Activated B cell treated with CpG ODN at 0.5 μM for 24 hours (primary cell): ENCODE measurements at places on chromosomes 12 and 14. TPM values are rescaled to one million over a fixed set of nuclear protein-coding genes. Genes with fewer than 3 reads are reported as not detected.

DNA sequence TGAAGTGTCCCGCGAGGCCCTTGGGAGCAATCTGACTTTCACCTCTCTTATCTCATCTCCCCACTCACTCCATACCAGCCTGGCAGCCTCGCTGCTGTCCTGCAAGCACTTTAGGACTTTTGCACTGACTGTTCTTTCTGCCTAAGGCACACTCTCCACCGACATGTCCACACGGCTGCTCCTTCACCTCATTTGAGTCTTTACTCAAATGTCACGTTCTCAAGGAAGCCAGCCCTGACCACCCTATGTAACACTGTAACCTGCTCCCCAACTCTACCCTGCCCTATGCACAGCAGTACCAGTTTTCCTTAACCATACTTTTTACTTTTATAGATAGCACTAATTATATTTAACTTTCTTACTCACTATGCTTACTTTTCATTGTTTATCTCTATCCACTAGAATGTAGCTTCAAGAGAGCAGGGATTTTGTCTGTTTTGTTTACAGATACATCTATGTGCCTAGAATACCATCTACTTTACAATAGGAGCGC is 32.0 kb downstream of the PRKD1 start:
- no peak overlapping the region for H3K4me3 ChIP-seq
- peaks cover 9% of the 10 kb centered on the region for H3K4me1 ChIP-seq
- no peak for DNase-seq
- no peak overlapping the region for H3K27ac ChIP-seq
- no peaks in the 10 kb centered on the region for H3K36me3 ChIP-seq

Gene MFAP5
- total RNA-seq = 0.35 TPM in 1 of 2 replicates, not detected in the other

GRCh38 chr12:87935216-87935615 is 94.0 kb downstream of the C12orf50 start:
- no peaks in the 10 kb centered on the region for H3K27me3 ChIP-seq
- no peaks in the 10 kb centered on the region for H3K36me3 ChIP-seq
- H3K4me3 ChIP-seq = no peak overlapping the region
- DNase-seq = no peak
- H3K4me1 ChIP-seq = no peaks in the 10 kb centered on the region

DNA sequence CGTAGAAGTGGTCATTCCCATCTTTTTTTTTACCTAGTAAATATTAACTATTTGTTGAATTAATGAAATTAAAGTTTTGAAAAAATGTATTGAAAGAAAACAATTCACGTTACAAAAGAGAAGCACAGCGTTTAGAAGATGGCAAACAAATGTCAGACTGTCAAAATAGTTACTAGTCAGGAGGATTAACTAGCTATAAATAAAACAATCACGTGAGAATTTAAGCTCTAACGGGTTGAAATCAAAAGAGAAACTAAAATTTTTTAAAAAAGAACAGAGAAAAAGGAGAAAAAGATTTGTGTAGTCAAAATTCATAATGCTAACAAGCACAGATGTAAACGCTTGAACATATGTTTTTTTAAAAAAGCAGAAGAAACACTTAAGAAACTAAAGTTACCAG is 26.4 kb downstream of the DDHD1 start:
- H3K36me3 ChIP-seq = peaks cover 6% of the 10 kb centered on the region
- peak overlapping the region; percentile 87 for H3K27ac ChIP-seq
- no peak for DNase-seq
- H3K4me1 ChIP-seq = peaks cover 18% of the 10 kb centered on the region
- no peaks in the 10 kb centered on the region for H3K27me3 ChIP-seq

- H3K4me3 ChIP-seq = no peak overlapping the region
- no peaks in the 10 kb centered on the region for H3K4me1 ChIP-seq
- no peak for DNase-seq
- no peak overlapping the region for H3K27ac ChIP-seq
- H3K36me3 ChIP-seq = no peaks in the 10 kb centered on the region
- H3K27me3 ChIP-seq = peaks cover 6% of the 10 kb centered on the region
Observed at GRCh38 chr12:114740448-114740847, 56.5 kb upstream of the TBX3 start.

- no peak overlapping the region for H3K27ac ChIP-seq
- H3K36me3 ChIP-seq = no peaks in the 10 kb centered on the region
- H3K4me1 ChIP-seq = no peaks in the 10 kb centered on the region
Observed at GRCh38 chr12:72748971-72749370, 476.8 kb downstream of the TRHDE start.

GRCh38 chr12:23028158-23028802 is 403.3 kb downstream of the ETNK1 start:
- H3K27ac ChIP-seq = no peak overlapping the region
- no peaks in the 10 kb centered on the region for H3K36me3 ChIP-seq
- H3K4me1 ChIP-seq = no peaks in the 10 kb centered on the region
- no peaks in the 10 kb centered on the region for H3K27me3 ChIP-seq

Gene NR1H4
- total RNA-seq = not detected in 2 replicates

DNA sequence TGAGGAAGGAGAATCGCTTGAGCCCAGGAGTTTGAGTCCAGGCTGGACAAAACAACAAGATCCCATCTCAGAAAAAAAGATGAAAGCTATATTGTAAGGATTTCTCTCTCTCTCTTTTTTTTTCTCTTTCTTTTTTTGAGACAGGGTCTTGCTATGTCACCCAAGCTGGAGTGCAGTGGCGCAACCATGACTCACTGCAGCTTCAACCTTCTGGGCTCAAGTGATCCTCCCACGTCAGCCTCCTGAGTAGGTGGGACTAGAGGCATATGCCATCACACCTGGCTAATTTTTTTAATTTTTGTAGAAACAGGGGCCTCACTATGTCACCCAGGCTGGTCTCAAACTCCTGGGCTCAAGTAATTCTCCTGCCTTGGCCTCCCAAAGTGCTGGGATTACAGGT is 5.8 kb upstream of the MRPL42 start:
- no peak overlapping the region for H3K27ac ChIP-seq
- no peak overlapping the region for H3K4me3 ChIP-seq
- H3K4me1 ChIP-seq = peaks cover 2% of the 10 kb centered on the region

GRCh38 chr12:110824342-110824741 is 22.4 kb upstream of the CCDC63 start:
- H3K27ac ChIP-seq = no peak overlapping the region
- peaks cover 4% of the 10 kb centered on the region for H3K27me3 ChIP-seq
- H3K4me3 ChIP-seq = no peak overlapping the region
- peaks cover 6% of the 10 kb centered on the region for H3K4me1 ChIP-seq

Gene FKBP3
- 54.8 and 58.3 TPM in 2 replicates for total RNA-seq

Gene HELB
- 4.7 and 7.2 TPM in 2 replicates for total RNA-seq

DNA sequence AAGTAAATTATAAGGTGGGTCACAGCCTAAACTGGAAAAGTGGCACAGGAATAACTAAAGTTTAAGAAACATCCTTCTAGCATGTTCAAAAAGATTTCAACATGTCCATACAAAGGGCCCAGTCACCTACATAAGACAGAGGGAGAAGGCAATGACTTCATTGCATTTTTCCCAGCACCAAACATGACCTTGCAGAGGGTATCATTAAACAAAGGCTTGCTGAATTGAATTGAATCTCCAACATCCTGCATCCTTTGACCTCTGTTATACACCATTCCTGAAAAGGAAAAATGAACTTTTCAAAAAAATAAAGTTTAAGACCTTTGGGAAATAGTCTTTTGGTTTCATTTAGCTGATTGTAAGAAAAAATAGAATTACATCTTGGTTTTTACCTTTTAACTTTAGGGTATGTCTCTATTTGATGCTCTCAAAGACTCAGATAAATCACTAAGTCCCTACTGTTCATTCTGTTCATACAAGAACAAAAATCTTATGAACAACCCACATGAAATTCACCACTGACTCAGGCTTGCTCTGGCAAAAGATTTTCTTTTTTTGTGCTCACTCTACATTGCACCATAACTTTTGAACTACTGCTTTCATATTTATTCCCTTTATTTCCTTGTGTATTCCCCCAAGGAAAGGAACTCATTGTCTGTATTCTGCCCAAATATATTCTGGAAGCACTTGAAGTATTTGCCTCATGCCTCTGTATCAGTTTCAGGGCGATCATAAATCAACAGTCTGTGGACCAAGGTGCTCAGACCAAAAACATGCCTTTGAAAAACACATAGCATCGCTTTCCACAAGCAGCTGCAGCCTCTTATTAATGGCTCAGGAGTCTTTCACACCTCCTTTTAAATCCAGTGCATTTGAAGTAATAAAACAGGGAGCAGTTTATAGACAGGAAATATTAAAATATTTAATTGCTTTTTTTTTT is 121.7 kb downstream of the DUSP6 start:
- H3K27ac ChIP-seq = no peak overlapping the region
- H3K36me3 ChIP-seq = no peaks in the 10 kb centered on the region
- DNase-seq = no peak
- no peaks in the 10 kb centered on the region for H3K27me3 ChIP-seq
- H3K4me1 ChIP-seq = peaks cover 7% of the 10 kb centered on the region
- no peak overlapping the region for H3K4me3 ChIP-seq

DNA sequence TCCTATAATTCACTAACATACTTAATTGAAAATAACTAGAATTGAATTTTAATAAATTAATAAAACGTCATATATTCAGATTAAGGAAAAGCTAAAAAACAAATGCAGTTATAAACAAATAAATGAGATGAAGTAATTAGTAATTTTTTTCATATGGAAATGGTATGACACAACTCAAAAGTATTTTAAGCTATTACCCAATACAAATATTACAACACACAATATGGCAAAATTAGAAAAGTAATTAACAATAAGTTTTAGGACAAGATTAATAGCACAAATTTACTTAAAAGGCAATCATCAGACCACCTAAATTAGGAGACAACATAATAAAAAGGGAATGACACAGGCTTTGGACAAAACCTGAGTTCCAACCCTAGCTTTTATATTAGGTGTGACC is 81.7 kb downstream of the EEA1 start:
- no peak for DNase-seq
- H3K27ac ChIP-seq = no peak overlapping the region
- H3K4me3 ChIP-seq = no peak overlapping the region
- no peaks in the 10 kb centered on the region for H3K4me1 ChIP-seq

Gene ACSM4
- not detected in 2 replicates for total RNA-seq

Gene EFS
- not detected in 2 replicates for total RNA-seq

Gene ANO4
- total RNA-seq = not detected in 2 replicates
